ENCODE measurements at places on chromosomes 11 and 22. TPM values are rescaled to one million over a fixed set of nuclear protein-coding genes. Genes with fewer than 3 reads are reported as not detected.

DNA sequence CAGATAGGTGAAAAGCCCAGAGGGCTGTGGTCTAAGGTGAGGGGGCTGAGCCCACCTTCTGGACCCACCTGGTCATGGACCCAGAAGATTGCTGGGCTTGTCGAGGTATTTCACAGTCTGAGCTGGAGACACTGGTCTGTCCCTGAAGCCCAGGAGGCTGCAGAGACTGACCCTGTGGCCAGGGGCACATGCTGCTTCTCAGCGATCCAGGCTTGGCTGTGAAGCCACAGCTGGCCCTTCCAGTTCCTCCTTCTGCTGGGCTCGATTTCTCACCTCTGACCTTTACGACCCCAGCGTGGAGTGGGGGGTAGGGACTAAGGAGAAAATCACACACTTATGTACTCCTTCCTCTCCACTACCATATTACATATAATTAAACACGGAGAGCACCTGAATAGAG is 88.5 kb downstream of the NECTIN1 start:
- no peaks in the 10 kb centered on the region for H3K27me3 ChIP-seq
- H3K27ac ChIP-seq, result no peak overlapping the region
- DNase-seq, result no peak

DNA sequence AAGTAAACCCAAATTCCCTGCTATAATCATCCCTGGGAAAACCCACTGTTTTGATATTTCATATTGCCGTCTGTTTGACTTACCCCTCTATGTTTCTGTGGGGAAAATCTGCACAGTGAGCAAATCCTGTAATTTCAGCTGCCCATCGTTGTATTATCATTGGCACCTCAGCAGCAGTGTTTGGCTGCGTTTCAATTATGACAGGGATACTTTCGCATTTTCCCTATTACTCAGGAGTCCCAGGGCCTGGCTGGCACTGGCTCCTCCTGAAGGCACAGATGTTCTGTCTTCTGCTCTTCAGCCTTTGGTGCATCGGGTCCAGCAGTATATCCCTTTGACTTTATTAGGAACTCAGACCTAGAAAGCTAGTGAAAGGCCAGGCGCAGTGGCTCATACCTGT is 12.2 kb upstream of the MMP12 start:
- H3K4me1 ChIP-seq, result no peaks in the 10 kb centered on the region
- H3K4me3 ChIP-seq, result no peak overlapping the region
- H3K27me3 ChIP-seq, result no peaks in the 10 kb centered on the region
- no peak overlapping the region for H3K27ac ChIP-seq

DNA sequence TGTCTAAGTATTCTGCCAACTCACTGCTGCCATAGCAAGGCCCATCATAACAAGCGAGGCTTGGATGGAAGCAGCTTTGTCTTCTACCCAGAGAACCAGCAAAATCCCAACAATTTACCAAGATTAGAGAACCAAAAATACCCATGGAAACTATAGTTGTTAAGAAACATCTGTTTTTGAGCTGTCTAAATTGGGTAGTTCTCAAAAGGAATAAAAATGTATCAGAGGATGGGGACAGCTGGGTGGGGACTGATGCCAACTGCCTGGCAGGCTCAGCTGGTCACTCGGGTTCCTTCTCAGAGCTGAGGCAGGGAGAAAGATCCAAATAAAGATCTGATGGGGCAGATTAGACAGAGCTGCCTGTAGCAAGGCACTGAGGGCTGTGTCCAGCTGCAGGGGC is 85.9 kb upstream of the GRK3 start:
- DNase-seq, result no peak
- no peak overlapping the region for H3K27ac ChIP-seq

DNA sequence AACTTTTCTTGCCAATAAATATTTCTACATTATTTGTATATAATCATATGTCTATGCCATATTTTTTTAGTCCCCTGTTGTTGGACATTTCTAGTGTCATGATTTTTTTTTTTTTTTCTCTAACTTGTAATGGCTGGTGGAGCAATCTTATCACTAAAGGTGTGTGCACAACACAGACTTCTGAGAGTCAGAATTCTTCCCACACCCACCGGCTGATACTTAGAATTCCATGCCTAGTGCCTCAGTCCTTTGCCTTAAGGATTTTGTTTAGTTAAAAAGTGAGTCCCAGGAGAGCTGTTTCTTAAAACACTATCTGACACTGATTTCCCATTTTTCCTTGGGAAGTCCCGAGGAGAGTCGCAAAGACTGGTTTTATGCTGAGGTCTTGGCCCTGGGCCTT is 87.7 kb upstream of the BARX2 start:
- no peaks in the 10 kb centered on the region for H3K27me3 ChIP-seq
- H3K36me3 ChIP-seq, result no peaks in the 10 kb centered on the region
- no peak for DNase-seq

GRCh38 chr11:33682446-33682845 is 18.2 kb downstream of the C11orf91 start:
- no peaks in the 10 kb centered on the region for H3K27me3 ChIP-seq
- H3K4me3 ChIP-seq, result no peak overlapping the region
- peaks cover 17% of the 10 kb centered on the region for H3K4me1 ChIP-seq

- no peaks in the 10 kb centered on the region for H3K36me3 ChIP-seq
- H3K4me3 ChIP-seq, result no peak overlapping the region
- H3K4me1 ChIP-seq, result no peaks in the 10 kb centered on the region
Observed at GRCh38 chr11:113497066-113497910, 22.1 kb upstream of the DRD2 start.

GRCh38 chr11:95241681-95242081 is 10.7 kb upstream of the SESN3 start:
- H3K36me3 ChIP-seq, result no peaks in the 10 kb centered on the region
- no peak overlapping the region for H3K27ac ChIP-seq
- no peak overlapping the region for H3K4me3 ChIP-seq
- H3K27me3 ChIP-seq, result no peaks in the 10 kb centered on the region
- peaks cover 16% of the 10 kb centered on the region for H3K4me1 ChIP-seq
- no peak for DNase-seq

DNA sequence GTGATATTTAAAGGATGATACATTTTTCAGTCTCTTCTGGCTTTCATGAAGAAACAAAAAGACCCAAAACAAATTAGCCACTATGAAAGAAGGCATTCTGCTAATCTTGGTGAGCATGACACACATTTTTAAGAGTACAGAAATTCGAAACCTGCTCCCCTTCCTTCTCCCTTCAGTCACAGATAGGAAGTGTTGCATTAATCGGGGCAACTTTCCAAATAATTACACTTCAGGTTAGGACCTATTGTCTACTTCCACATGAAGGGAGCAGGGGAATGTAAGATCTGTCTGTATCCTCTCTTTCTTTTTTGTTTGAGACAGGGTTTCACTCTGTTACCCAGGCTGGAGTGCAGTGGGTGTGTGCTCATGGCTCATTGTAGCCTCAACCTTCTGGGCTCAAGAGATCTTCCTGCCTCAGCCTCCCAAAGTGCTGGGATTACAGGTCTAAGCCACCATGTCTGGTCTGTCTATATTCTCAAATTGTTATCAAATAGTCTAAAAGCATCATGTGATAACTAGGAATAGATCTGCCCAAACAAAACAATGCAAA is 45.8 kb downstream of the NCAM1 start:
- no peak overlapping the region for H3K4me3 ChIP-seq
- H3K27me3 ChIP-seq, result no peaks in the 10 kb centered on the region
- no peak overlapping the region for H3K27ac ChIP-seq
- H3K36me3 ChIP-seq, result no peaks in the 10 kb centered on the region
- no peak for DNase-seq

OR51B5 gene
- not detected for total RNA-seq

CCDC15 gene
- total RNA-seq, result 3.3 TPM

All from GM23338 (cell line).